ENCODE measurements at places on chromosomes 7 and 10.

- peak; percentile 80 for DNase-seq
Measured at GRCh38 chr10:1412531-1413189, 324.7 kb downstream of the ADARB2 start.

GRCh38 chr7:15834446-15834845 lies 148.0 kb upstream of the MEOX2 start:
- DNase-seq = no peak

GRCh38 chr7:127154958-127155357 lies 97.8 kb downstream of the GRM8 start:
- DNase-seq = peak; percentile 83

GRCh38 chr10:58385784-58386112 lies 538 bp downstream of the TFAM start:
- DNase-seq = no peak

- no peak for DNase-seq
Measured at GRCh38 chr7:92557249-92557648, 28.7 kb downstream of the RBM48 start.

DNA sequence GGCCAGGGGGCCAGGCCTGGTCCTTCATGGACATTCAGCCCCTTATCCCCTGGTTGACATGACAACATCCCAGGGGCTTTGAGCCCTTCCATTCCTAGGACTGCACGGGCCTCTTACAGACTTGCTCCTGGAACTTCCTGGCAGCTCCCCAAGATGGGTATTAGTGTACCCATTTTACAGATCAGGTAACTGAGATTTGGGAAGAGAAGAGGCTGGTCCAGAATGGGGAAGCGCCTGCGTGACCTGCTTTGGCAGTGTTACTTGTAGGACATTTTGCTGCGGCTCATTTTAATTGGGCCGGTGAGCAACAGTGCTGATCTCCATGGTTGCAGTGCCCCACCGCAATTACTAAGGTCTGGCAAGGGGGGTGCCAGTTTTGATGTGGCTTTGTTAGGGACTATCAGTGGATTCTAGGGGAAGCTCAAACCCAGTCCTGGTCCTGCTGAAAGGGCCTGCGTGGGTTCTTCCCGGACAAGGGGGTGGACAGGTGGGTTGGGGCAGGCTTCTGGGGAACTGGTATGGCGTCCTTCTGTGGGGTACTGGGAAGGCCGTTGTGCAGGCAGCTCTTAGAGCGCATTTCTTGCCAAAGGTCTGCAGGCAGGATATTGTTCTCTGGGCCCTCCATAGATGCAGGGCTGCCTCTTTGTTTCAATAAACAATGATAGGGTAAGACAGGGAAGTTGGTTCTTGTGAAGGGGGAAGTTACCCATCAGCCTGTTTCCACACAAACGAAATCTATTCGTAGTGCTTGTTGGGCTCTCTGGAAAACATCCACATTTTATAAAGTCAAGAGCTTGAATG lies 137.6 kb downstream of the RGS10 start:
- DNase-seq = no peak

- DNase-seq = no peak
Measured at GRCh38 chr7:24982917-24983316, 2.9 kb upstream of the OSBPL3 start.

- no peak for DNase-seq
Measured at GRCh38 chr7:24827589-24827988, 70.3 kb upstream of the GSDME start.

- DNase-seq = no peak
Measured at GRCh38 chr10:89479771-89480446, 55.5 kb downstream of the SLC16A12 start.

- DNase-seq = peak; percentile 67
Measured at GRCh38 chr7:65216469-65216868, 157.2 kb upstream of the ZNF92 start.

DNA sequence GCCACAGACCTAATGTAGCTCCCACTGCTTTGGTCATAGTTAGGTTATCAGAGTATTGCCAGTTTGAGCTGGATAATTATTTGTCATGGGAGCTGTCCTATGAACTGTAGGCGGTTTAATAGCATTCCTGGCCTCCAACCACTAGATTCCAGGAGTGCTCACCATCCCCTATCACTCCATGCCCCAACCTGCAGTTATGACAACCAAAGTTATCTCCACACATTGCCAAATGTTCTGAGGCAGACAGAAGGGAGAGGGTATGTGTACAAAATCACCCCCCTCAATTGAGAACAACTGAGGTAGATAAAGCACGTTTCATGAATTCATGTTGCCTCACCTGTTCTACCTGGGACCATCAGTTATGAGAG lies 119.0 kb upstream of the CACUL1 start:
- DNase-seq = no peak

DNA sequence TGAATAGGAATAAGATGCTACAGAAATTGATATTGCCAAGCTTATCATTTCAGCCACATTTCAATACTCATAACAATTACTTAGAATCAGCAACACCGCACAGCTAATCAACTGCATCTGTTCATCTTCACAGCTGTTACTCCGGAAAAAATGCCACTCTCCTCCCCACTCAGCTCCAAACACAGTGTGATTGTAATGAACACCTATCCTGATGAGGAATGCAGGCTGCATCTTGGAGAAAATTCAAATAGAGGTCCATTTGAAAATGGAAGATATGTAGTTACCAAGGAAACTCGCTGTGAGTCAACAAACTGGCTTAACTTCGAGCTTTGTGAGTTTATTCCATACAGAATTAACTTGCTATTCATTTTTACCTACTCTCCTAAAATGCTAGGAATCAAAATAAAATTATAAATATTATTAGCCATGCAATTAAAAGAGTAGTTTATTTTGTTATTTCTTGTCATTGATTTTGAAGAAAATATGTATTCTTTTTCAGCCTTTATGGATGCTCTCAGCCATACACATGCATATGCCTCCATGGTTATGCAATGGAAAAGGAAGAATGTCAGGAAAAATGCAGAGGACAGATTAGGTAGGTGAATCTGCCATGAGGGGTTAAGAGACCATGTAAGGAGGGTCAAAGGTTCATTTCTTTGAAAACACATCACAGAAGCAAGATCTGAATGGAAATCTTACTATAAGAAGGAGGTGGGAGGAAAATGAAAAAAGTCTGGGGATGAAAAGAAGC lies 267.2 kb downstream of the POM121L12 start:
- DNase-seq = no peak

DNA sequence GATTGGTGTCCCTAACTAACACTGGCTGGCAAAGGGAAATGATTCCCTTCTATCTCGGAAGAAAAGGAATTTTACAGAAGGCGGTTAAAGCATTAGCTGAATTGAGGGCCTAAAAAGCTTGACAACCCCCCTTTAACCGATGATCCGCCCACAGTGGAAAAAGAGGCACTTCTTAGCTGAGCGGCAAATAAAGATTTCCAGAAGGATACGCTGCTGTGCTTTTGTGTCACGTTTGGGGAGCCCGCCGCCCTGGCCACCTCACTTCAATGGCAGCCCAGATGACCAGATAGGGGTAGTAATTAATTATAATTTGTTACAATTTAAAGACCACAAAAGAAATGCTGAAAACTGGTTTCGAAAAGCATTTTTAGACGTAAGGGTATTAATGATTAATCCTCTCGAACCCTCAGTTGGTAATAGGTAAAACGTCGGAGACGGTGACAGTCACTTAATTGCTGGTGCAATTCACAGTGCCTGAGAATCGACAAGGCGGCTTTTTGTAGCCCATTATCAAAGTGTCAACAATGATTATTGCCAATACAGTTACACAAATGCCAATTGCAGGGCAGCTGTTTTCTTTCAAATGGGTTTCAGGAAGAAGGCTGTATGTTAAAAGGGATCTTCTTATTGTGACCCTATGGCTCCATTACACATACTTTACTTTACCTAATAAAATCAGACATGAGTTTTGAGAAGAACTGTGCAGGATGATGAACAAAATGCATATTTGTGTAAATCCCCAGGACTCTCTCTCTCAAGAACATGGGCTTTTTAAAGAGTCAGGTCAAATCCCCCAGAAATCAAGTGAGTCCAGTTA lies 154.1 kb downstream of the PIP4K2A start:
- DNase-seq = no peak

GRCh38 chr10:127854769-127855590 lies 37.8 kb downstream of the CLRN3 start:
- no peak for DNase-seq

DNA sequence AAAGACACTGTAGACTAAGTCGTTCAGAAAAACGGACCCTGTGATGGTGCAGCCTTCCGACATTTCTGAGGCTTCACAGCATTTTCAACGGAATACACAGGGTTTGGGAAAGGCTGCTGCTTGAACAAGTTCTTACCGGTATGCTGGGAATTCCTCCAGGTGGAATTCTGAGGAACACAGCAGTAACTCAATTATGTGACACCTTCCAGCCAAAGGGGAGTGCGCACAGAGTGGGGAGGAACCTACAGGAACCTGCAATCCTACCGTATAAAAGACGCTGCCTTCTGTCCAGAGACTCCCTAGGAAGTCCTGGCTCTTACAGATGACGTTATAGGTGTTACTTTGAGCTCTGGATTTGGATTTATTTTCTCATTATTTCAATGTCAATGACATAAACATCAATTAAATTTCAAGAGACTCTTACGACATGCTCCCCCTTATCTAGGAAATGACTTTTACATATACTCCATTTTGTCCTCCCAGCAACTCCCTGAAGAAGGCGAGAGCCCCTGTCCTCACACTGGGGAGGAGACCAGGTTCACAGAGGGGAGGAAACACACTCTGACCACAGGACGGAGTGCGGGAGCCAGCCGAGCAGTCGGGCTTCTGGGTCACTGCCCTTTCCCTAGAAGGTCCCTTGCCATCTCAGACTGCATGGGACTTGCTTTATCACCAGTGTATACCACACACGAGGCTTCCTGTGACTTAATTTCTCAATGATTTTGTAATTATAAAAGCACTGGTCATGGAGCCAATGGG lies 27.9 kb downstream of the VIPR2 start:
- DNase-seq = no peak

DNA sequence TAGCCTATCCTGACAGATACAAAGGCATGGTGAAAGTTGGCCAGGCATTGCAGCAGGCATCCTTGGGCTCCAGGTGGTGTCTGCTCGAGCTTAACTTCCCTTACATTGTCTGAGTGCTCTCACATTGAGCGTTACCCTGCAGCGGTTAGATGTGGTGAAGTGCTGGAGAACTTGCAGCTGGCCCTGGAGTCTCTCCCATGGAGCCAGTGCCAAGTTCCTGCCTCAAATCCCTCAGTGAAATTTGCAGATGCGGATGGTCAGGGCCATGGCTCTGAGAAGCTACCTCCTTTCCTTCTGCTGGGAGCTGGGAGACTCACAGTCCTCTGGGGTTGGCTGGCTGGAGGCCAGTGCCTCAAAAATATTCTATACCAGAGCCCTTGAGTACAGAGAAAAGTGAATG lies 3.3 kb upstream of the ZNF746 start:
- DNase-seq = no peak

GRCh38 chr10:114801411-114801813 lies 20.2 kb upstream of the FHIP2A start:
- DNase-seq = no peak

- no peak for DNase-seq
Measured at GRCh38 chr10:60073781-60074656, 167.7 kb upstream of the CCDC6 start.

DNA sequence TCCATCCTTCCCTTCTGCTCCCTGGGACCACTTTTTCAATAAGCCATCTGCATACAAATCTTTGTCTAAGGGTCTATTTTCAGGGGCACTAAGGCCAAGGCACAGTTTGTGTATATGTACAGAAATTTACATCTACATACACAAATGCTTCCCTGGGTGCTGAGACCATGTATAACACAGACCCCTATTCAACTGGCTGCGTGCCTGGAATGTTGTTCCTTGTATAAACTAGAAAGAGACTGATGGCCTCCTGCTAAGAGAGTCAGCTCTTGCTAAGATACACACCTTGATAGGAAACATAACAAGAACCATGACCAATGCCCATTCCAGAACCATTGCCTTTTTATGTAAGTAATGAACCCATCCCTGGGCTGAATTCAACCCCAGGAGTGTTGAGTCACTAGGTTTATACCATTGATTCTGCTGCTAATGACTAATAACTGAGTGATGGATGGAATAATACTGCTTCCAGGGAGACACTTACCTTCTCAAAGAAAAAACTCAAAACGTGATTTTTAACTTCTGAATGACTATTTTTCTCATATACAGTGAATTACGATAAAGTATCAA lies 290.7 kb downstream of the FGFR2 start:
- DNase-seq = no peak

DNA sequence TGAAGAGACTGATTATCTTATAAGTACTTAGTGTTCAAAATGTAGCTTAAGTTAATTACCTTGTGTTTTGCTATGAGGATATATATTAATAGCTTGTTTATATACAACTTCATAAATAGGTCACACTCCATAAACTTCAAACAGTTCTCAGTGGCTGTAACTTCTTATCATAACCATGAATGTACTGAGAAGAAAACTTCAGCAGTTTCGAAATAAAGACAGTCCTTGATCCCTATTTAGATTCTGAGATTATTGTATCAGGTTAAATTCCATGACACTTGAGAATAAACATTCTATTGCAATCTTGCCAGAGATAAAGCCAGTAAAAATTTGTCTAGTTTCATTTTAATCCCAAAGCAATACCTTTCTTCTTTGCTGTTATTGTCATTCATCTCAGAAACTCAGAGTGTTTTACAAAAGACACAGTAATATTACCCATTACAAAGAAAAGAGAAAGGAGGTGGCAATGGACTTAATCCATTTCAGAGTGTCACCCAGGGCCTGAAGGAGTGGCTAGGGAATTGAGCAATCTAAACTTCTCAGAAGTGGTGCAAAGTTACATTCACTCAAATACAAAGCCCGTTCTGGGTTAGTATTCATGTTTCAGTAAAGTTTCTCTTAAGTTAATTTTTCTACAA lies 403.6 kb downstream of the SEMA3D start:
- DNase-seq = no peak

GRCh38 chr10:34800624-34801023 lies 14.5 kb downstream of the PARD3 start:
- no peak for DNase-seq

DNA sequence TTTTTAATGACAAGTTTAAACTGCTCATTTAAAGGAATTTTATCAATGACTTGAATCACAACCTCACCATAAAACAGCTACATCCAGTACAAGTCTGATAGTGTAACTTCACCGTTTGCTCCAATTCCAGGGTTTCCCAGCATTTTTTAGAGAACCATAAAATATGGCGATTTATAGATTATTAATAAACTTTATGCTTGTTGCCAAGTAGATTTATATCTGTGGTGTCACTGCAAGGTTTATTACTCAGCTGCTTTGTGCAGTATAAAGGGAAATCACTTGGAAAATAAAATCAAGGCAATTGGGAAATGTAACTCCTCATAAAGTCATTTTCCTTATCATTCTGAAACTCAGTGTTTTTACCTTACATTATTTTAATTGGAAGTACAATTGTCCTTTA lies 64.0 kb upstream of the ADAM12 start:
- DNase-seq = no peak

DNA sequence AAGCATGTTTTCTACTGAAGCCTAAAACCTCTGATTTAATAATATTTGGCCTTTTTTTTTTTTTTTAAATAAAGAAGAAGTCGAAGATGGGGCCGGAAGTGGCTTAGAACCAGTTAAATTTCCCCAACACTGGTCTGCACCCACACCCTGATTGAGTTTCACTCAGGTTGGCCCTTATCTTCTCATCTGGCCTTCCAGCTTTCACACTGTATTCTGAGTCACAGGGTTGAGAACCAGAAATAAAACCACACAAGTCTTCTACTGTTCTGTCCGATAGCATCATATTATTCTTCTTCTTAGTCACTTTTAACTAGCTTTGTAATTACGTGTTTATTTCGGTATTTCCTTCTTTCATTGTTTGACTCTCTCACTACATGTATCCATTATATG lies 9.9 kb downstream of the ZNF365 start:
- no peak for DNase-seq

Measured in NCI-H187 treated with DMSO at 0.1 percent for 48 hours (cell line).